Activated CD4-positive, alpha-beta T cell treated with anti-CD3 and anti-CD28 coated beads, Interleukin-2, amount 10 ng/mL, durations not matched to agents 7 days and 5 days (primary cell): ENCODE measurements at places on chromosomes 6 and 20. TPM values are rescaled to one million over a fixed set of nuclear protein-coding genes. Genes with fewer than 3 reads are reported as not detected.

GRCh38 chr20:41782730-41783406 lies 164.7 kb upstream of the CHD6 start:
- no peak for DNase-seq

DNA sequence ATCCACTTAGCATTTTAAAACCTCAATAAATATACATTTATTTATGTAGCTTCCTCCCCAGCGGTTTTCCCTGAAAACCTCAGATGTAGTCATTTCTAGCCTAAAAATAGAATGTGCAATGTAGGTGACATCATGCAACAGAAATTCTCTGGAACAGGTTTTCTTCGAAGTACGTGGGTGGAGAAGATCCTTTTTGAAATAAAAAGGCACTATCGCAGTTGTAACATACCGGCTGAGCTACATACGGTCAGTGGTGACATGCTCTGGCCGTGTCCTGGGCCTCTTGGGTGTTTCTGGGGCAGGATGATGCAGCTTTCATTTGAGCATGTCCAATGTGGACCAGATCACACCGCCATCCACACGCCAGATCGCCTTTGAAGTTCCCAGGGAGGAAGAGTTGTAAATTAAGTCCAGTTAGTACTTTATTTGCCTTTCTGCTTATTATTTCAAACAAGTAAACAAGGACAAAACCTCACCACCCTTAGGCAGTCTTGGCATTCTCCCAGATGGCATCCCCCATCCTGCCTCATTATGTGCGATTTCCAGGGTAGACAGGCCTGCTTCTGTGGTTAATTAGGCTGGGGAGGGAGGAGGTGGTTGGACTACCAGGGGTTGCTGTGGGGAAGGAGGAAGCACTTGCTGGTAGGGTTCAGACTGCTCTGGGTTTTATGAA lies 109.5 kb upstream of the CLDN20 start:
- peak; percentile 37 for DNase-seq

CST3 gene
- total RNA-seq: 2.1 TPM

DNA sequence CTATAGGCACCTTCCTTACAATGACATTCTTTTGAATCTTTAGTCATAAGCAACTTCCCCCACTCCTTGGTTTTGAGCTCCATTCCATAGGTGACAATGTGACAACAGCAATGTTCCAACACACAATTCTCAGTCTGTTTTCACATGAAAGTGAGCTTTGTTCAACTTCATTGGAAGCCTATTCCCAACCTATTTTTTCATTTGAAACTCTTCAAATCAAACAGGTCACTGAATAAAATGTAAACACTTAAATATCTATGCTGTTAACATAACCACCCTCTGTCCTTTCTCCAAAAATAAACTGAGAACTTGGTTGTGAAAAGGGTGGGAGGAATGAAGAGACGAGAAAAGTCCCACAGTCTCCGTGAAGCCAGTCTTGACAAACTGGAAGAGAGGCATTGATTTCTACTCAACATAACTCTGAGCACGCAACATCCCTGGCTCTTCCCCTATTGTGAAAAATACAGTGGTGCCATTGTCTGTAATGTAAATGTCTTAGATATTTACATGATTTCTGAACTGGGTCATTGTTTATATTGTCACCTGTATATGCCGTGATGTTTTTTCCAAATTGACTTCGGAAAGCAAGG lies 343.1 kb downstream of the TFAP2A start:
- no peak for DNase-seq

DNA sequence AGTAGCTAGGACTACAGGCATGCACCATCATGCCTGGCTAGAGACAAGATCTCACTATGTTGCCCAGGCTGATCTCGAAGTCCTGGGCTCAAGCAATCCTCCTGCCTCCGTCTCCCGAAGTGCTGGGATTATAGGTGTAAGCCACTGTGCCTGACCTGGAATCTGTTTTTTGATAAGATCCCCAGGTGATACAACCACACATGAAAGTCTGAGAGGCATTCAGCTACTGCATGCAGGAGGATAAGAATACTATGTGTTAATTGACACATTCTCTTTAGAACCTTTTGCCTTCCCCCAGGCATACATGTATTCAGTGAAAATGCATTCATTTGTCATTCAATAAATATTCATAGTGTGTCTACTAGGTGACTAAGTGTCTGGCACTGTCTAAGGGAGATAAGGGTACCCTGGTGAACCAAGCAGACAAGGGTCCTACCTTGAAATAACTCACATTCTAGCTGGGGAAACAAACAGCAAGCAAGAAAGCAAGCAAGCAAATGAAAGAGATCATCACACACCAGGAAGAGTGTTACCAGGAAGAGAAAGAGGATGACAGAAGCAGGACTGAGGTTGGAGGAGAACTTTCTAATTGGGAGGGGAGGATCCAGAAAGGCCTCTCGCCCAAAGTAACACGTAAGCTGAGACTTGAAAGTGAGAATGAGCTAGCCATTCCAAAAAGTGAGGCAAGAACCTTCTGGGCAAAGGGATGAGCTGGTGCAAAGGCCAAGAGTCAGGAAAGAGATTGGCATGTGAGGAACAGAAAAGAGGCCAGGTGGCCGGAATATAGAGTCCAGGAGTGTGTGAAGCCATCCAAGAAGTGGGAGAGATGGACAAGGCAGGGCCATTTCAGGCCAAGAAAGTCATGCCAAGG lies 6.5 kb downstream of the GFOD1 start:
- no peak for DNase-seq

GRCh38 chr6:33691456-33692077 lies 19.9 kb downstream of the UQCC2 start:
- DNase-seq: no peak

TULP1 gene
- not detected for total RNA-seq

DNA sequence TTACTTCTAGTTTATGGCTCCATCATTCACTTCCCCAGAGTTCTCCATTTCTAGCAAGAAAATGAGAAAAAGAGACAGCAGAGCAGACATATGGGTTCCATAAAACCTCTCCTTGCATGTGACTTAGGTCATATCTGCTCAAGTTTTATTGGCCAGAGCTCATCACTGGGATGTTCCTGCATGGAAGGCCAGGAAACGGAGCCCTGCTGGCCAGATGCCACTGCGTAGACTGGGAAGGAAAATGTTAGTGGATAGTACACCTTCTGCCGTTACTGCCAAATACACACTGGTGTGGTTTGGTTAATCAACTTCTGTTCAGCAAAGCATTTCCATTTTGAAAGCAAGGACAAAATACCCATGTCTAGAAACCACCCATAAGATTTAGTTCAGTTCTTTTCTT lies 220.6 kb upstream of the TSHZ2 start:
- DNase-seq: no peak

- no peak for DNase-seq
Observed at GRCh38 chr20:36133821-36134220, 20.7 kb upstream of the EPB41L1 start.

GRCh38 chr20:1825938-1826445 lies 69.2 kb upstream of the SIRPA start:
- no peak for DNase-seq
